Activated naive CD4-positive, alpha-beta T cell treated with anti-CD3 and anti-CD28 coated beads for 36 hours (primary cell): ENCODE measurements at places on chromosomes 5 and 9. TPM values are rescaled to one million over a fixed set of nuclear protein-coding genes. Genes with fewer than 3 reads are reported as not detected.

DNA sequence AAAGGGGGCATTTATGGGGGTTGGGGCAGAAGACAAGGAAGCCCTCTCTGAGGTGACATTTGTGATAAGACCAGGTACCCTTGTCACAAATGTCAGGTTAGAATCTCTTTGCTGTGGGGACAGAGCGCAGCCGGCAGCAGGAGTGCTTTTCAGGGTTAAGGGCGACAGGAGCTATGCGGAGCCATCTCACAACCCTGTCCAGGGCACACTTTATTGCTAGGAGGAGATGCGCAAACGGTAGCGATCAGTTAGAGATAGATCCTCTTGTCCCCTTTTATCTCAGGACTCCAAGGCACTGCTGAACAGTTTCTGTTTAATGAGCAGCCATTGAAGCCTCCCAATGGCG, 438 bp upstream of the LAMC3 start:
- H3K27ac ChIP-seq, result no peak overlapping the region
- H3K27me3 ChIP-seq, result peaks cover 23% of the 10 kb centered on the region
- no peaks in the 10 kb centered on the region for H3K36me3 ChIP-seq
- no peak for DNase-seq
- peak overlapping the region; percentile 15 for H3K4me3 ChIP-seq

- H3K27me3 ChIP-seq, result peaks cover 4% of the 10 kb centered on the region
- no peak for DNase-seq
- H3K4me1 ChIP-seq, result no peaks in the 10 kb centered on the region
- no peak overlapping the region for H3K4me3 ChIP-seq
- H3K27ac ChIP-seq, result no peak overlapping the region
Observed at GRCh38 chr5:127441799-127442484, 75.5 kb upstream of the PRRC1 start.

DNA sequence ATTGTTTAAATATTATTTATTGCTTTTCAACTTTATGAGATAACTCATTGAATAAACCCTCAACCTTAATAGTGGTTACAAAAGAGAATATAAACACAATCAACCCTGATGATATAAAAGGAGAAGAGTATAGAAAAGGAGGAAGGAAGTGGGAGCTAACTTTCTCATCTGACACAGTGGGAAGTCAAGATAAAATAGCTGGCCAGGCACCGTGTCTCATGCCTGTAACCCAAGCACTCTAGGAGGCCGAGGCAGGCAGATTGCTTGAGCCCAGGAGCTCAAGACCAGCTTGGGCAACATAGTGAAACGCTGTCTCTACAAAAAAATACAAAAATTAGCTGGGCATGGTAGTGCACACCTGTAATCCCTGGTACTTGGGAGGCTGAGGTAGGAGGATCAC, 93.5 kb downstream of the PPP2R2B start:
- H3K36me3 ChIP-seq, result no peaks in the 10 kb centered on the region
- H3K4me1 ChIP-seq, result no peaks in the 10 kb centered on the region
- no peak overlapping the region for H3K4me3 ChIP-seq
- no peak overlapping the region for H3K27ac ChIP-seq

MYORG gene
- 1.1 TPM for total RNA-seq

DNA sequence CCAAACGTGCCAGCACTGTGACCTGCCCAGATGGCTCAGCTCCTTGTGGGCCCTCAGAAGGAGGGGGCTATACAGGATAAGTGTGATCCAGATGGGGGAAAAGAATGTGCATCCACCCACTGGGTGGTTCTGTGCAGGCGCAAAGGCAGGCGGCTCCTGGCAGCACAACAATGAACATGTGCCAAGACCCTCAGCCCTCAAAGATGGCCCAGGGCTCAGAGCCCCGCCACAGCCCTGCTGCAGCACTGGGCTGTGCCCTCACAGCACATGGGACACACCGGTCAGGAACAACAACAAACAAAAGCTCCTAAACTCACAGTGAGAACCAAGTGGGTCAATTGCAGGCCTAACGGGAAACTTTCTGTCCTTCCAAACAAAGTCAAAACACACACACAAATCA, 4.7 kb downstream of the SEMA4D start:
- peak overlapping the region; percentile 59 for H3K27ac ChIP-seq
- peaks cover 19% of the 10 kb centered on the region for H3K36me3 ChIP-seq
- no peaks in the 10 kb centered on the region for H3K27me3 ChIP-seq
- H3K4me1 ChIP-seq, result peaks cover 77% of the 10 kb centered on the region

GRCh38 chr5:7208938-7209337, 187.0 kb upstream of the ADCY2 start:
- H3K4me3 ChIP-seq, result no peak overlapping the region
- H3K27ac ChIP-seq, result no peak overlapping the region
- no peaks in the 10 kb centered on the region for H3K27me3 ChIP-seq
- no peaks in the 10 kb centered on the region for H3K36me3 ChIP-seq

DENND1A gene
- total RNA-seq, result 28.4 TPM

- DNase-seq, result no peak
- H3K36me3 ChIP-seq, result no peaks in the 10 kb centered on the region
- H3K27me3 ChIP-seq, result peaks cover 2% of the 10 kb centered on the region
- no peak overlapping the region for H3K4me3 ChIP-seq
- no peaks in the 10 kb centered on the region for H3K4me1 ChIP-seq
- H3K27ac ChIP-seq, result no peak overlapping the region
Observed at GRCh38 chr9:14547245-14548060, 145.8 kb downstream of the ZDHHC21 start.

- H3K27ac ChIP-seq, result no peak overlapping the region
- H3K27me3 ChIP-seq, result peaks cover 20% of the 10 kb centered on the region
- no peaks in the 10 kb centered on the region for H3K36me3 ChIP-seq
- H3K4me3 ChIP-seq, result no peak overlapping the region
Observed at GRCh38 chr5:14222206-14222605, 79.1 kb downstream of the TRIO start.

ADRA1B gene
- total RNA-seq, result not detected

DNA sequence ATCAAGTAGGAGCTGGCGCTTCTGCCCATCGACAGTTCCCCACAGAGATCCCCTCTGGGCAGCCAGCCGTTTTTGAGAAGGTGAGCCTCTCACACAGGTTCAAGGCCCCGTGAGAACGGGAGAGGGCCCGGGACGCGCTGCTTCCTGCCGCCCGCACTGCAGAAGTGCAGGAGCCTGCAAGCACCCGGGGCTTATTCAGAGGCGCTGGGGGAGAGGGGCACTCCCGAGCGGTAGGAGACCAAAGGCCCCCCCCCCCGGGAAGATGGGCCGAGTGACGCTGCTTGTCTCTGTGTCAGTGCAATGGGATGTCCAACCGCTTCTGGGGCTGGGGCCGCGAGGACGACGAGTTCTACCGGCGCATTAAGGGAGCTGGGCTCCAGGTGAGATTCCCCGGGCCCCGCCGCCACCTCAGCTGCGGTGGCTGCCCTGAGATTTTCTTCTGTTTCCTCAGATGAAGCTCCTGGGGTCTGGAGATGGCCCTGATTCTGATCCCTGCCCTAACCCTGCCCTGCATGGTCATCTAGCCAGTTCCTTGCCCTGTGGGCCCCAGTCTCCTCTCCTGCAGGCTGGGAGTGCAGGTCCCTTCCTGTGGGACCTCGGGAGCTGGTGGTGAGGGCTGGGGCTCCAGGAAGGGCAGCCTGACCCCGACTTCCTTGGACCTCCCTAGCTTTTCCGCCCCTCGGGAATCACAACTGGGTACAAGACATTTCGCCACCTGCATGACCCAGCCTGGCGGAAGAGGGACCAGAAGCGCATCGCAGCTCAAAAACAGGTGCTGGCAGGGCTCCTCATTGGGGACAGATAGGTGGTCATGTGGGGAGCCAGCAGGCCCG, 8.5 kb downstream of the B4GALT7 start:
- peaks cover 11% of the 10 kb centered on the region for H3K4me1 ChIP-seq
- H3K4me3 ChIP-seq, result no peak overlapping the region
- H3K27me3 ChIP-seq, result no peaks in the 10 kb centered on the region
- no peak overlapping the region for H3K27ac ChIP-seq

DNA sequence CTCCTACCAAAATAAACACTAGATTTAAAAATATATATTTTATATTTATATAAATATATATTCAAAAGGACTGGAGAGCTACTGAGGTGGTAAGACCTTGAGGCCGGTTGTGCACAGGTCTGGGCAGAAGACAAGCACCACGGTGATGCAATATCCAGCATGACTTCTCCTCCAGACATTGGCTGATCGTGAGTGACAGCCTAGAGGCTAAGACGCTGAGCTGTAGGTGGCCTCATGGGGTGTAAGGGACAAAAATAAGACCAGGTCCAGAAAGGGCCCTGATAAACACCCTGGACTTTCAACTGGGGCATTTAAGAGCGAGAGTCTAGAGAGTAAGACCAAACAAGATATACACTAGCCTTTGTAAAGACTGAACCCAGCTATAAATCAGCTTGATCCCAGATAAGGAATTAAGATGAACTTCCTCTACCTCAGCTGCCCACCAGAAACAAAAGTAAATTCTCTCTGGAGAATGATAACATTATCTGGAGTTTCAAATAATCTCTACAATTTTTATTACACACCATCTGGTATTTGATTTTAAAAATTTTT, 14.2 kb upstream of the C5orf47 start:
- no peaks in the 10 kb centered on the region for H3K36me3 ChIP-seq
- H3K4me3 ChIP-seq, result no peak overlapping the region
- no peak overlapping the region for H3K27ac ChIP-seq
- H3K27me3 ChIP-seq, result peaks cover 14% of the 10 kb centered on the region
- no peak for DNase-seq

DNA sequence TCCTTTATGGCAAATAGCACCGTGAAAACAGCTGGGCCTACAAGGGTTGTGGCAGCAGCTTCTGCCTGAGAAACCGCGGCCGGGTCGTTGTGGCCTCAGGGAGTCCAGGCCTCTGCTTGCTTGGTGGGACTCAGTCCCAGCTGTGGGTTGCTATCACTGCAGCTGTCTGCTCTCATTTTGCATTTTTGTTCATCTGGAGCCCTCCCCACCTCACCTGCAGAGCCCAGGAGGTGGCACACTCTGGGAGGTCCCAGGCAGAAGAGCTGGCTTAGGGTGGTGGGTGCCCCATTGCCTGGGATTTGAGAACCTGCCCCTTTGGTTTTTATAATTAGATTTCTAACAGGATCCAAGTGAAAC, 138.4 kb downstream of the GADD45G start:
- H3K4me1 ChIP-seq, result peaks cover 64% of the 10 kb centered on the region
- peak; percentile 22 for DNase-seq
- no peaks in the 10 kb centered on the region for H3K27me3 ChIP-seq
- no peak overlapping the region for H3K4me3 ChIP-seq

DNA sequence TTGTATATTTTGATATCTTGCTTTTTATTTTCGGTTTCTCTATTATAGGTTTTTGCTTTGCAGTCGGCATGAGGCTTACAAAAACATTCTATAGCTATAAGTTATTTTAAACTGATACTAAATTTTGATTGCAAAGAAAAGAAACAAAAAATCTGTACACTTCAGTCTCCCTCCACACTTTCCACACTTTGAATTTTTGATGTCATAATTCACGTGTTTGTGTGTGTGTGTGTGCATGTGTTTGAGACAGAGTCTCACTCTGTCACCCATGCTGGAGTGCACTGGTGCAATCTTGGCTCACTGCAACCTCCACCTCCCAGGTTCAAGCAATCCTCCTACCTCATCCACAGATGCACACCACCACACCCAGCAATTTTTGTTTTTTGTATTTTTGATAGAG, 124.9 kb downstream of the MRPS30 start:
- no peaks in the 10 kb centered on the region for H3K36me3 ChIP-seq
- no peaks in the 10 kb centered on the region for H3K4me1 ChIP-seq
- H3K27me3 ChIP-seq, result peaks cover 2% of the 10 kb centered on the region
- no peak overlapping the region for H3K27ac ChIP-seq
- DNase-seq, result no peak
